ENCODE measurements at places on chromosomes 1 and 21.
A peak's percentile ranks its signal among the peaks of the same experiment; 100 is the strongest.

- DNase-seq, result no peak
These were observed 54.6 kb downstream of the ERICH3 start for GRCh38 chr1:74618974-74619373.

DNA sequence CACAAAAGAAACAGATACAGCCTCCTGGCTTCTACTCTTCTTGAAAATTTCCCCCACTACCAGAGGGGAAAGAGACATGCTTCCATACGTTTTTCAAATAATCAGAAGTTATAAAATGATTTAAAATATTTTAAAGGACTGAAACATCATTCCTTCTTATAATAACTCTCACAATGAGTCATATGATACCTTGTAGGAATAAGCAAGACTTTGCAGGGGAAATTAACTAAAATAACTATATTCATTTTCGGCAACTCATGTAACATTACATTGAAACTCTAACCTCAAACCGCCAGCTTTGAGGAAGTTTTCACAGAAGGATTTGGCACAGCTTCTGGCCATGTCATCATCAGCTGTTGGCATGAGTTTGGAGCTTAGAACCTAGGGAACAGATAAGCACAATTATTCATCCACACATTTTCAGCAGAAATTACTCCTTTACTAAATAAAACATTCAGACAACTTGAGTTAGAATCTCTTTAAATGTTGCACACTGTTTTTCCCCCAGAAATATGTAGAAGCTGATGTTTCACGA lies 85.9 kb downstream of the USP24 start:
- DNase-seq, result no peak

DNA sequence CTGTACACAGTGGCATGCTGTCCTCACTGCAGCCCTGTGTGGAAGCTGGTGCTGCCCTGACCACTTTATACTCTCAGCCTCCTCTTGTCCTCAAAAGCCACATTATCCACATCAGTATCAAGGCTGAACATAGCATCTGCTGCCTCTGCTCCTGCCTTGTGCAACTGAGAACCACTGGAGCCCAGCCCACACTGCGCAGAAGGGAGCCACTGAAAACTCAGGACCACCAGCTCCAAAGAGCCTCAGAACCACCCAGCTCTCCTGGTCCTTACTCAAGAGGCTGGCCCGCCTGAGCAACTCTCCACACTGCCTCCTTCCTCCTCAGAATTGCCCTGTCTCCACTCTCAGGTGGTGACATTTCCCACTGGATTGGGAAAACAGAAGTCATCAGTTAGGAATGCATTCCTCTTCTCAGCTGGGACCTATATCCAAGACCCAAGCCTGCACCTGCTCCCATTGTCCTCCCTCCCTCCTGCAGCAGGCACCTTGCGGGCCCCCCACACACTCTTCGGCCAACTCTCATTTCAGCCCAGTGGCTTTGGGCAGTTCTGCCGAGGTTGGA lies 7.0 kb upstream of the KISS1 start:
- DNase-seq, result no peak

DNA sequence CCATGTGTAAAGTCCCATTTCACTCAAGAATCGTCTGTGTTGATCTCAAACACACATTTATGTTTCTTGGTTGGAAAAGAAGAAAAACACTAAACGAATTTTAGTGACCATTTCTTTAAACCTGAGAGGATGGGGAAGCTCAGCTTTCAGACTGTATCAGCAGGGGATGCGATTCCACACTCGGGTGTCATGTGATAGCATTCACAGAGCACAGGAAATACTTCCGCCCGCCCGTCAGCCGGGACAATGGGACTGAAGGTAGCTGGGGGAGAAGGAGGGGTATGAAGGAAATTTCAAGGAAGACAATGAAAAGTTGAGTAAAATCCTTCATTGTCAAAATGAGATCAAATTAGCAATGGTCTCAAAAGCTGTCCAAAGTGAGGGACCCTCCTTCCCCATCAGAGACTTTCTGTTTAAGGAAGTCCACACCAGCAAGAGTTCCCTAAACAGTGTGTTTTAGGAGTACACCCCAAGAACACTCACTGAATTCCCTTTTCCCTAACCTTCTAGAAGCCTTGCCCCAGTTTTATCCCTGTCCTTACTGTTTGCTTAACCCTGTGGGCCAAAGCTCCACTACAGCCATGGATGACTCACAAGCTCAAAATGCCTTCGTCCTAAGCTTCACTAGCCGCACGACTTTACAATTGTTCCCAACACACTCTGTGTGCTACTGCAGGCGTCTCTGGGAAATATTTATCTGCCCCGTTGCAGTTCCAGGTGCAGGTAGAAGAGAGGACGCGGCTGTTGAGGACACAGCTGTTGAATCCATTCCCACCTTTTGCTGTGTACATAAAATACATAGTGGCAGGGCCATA lies 51.4 kb upstream of the SIM2 start:
- DNase-seq, result no peak

DNA sequence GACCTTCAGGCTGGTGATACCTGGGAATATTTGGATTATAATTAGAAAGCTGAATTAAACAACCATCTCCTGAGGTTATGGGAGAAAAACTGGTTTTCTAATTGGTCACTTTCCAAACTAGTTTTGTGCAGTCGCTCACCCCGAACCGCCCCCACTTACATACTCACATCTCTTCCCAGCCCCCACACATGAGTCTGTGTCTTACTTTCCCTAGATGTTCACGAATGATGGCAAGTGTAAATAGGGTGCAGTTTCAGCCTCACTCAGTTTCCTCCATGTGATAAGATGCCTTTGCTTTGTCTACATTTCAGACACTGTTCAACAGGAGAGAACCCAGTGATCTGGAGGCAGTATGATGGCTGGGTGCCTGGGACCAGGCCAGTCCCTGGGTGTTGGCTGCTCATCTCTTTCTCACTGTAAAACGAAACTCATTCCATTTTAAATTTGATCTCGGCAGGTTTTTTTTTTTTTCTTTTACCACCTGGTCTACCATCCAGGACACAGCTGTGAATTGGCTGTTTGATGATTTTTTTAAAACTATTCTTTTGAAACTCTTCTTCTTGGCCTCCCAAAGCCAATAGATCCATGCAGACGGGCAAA lies 164.3 kb upstream of the RAB4A start:
- DNase-seq, result no peak

- DNase-seq, result no peak
These were observed 49.3 kb downstream of the JMJD4 start for GRCh38 chr1:227685807-227686206.

DNA sequence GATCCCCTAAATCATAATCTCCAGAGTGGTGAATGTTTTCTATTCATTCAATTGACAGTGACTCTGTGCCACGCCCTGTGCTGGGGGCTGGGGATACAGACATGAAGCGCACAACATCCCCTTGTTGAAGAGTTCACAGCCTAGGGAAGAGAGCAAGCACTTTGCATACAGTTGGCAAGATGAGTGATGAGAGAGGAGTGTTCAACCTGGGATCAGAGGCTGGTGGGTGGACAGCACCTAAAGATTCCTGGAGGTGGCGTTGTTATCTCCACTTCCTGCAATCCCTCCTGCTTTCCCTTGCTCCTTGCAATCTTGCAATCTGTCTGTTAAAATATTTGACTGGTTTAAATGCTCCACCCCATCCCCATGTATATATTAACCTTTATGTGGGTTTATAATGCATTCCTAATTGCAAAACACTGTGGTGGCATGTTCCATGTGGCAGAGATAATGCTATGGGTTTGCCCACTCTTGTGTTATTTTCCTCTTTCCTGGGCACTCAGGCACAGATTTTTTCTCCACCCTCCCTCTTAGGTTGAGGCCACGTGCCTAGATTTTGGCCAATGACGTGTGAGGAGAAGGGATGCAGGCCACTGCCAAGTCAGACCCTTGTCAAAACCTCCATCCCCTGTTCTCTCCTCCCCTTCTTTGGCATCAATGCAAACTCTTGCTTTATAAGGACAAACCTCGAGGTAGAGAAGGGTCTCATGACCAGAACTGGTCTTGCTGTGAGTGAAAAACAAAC lies 36.2 kb upstream of the GADD45A start:
- no peak for DNase-seq

GRCh38 chr1:20216574-20216973 lies 30.3 kb upstream of the PLA2G2C start:
- no peak for DNase-seq

DNA sequence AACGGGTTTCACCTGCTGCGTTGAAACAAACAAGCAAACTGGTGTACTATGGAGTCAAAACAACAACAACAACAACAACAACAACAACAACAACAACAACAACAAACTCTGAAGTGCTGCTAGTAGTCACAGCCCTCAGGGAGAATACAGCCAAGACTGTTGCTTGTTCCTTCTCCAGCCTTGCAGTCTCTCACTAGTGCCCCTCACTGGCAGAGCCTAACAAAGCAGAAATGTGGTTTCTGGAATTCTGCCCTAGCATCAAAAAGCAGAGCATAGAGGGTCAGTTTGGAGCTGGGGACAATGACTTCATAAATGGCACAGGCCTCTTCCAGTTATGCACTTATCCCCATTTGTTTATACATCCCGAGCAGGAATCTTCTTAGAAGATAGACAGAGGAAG lies 187.4 kb downstream of the KCNK2 start:
- no peak for DNase-seq

GRCh38 chr1:17120962-17121837 lies 1.9 kb upstream of the PADI2 start:
- no peak for DNase-seq

GRCh38 chr21:32437729-32438128 lies 25.2 kb downstream of the EVA1C start:
- no peak for DNase-seq

- no peak for DNase-seq
These were observed 34.9 kb upstream of the SCYL3 start for GRCh38 chr1:169928438-169929209.

DNA sequence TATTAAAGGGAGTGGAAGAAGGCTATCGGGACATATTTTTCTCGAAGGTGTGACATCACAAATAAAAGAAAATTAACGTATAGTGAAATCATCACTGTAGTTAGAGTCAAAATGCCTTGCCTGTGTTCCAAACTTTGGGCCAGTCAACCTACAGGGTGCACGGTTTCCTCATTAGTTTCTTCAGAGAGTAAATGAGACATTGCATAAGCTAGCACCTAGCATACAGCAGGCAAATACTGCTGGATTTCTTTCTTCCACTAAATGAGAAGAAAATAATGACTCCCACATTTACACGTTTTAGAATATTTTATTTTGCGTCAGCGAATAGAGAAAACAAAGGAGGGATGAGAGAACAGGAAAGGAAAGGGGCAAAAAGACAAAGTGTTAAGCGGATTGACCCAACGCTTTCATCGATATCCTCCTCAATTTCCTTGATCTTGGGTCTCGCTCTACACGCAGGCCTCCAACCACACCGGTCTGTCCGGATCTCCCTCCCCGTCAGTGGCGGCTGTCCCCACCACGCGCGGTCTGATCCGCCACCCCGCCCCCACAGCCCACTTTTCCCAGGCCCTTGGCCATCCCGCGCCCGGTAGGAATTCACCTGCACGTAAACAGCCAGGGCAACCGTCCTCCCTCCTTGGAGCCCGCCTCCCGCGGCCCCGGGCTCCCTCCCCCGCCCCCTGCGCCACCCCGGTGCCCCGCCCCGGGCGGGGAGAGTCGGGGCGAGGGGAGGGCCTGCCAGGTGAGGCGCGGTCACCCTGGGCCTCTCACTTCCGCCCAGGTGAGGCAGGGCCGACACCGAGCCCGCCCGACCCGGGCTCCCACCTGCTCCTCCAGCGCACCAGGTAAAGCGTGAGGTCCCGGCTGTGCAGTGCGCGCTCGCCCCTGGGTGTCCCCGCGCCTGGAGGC lies at the start of gene PATJ:
Gene PATJ, plus strand, starts transcription at position 770 of the 909 bp plus-strand sequence. CDS start 20,413 bp downstream, outside the sequence.
- DNase-seq, result peak; percentile 56

DNA sequence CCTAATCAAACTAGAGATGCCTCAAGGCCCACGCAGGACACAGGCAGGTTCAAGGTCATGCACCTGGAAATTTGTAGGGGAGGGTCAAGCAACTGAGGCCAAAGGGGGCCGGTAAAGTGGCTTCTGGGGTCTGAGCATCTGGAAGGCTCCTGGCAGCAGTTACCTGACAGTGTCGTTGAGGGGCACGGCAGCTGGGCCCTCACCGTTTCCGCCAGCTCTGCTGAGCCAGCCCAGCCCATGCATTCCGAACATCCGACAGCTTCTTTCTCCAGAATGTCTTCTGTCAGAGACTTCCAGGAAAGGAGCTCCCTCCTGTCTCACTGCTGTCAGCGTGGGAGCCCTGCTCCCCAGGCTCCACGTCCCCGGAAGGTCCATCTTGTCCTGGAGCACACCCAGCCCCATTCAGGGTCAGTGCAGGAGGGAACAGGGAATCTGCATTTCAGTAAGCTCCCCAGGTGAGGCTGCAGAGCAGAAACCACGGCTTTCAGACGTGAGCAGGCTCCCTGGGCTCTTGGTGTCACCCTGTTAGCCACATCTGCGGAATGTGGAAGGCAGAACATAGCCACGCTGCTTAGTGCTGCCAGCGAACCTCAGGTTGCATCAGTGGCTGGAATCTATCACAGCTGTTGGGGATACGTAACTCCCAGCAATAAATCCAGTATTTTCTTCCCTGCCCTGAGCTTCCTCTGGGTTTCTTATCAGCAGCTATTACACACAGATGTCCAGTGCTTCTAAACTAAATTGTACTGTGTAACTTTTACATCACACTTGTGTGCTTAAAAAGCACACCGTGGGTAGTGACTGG lies 36.3 kb upstream of the FAM3B start:
- DNase-seq, result no peak

- no peak for DNase-seq
These were observed at the start of gene KIRREL1 for GRCh38 chr1:157993147-157993917. TSS of gene KIRREL1 (plus strand) at chr1:157993645. CDS start at chr1:157993677, 32 bp downstream.

- DNase-seq, result no peak
These were observed 149.8 kb downstream of the ETS2 start for GRCh38 chr21:38955495-38955894.

DNA sequence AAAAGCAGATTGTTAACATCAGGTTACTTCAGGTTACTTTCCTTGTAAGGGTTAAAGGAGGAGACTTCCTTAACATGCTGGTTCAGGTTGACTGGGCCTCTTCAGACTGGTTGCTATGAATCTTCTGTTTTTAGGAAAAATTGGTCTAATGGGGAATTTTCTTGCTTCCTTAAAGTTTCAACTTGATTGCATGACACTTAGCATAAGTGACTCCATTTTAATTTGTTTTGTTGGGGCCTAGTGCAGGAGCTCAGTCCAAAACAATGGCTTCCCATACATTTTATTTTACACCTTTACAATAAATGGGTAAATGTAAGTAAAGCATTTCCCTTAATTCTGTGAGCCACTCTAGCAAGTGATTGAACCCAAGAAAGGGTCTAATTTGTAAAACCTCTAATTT lies 53.8 kb downstream of the SLC16A1 start:
- DNase-seq, result no peak
